Activated T-helper 1 cell treated with anti-CD3 and anti-CD28 coated beads, Interleukin-12 subunit alpha, Interleukin-12 subunit beta, Interleukin-2, Interleukin-4 antibody, amounts not matched to agents 30 ng/mL and 10 ng/mL and 1 ng/mL, durations not matched to agents 14 hours and 24 hours and 36 hours (primary cell): ENCODE measurements at places on chromosomes 5 and 9. TPM values are rescaled to one million over a fixed set of nuclear protein-coding genes. Genes with fewer than 3 reads are reported as not detected.

PCDHB15 gene
- not detected in 2 replicates for total RNA-seq

BRINP1 gene
- not detected in 2 replicates for total RNA-seq

DNA sequence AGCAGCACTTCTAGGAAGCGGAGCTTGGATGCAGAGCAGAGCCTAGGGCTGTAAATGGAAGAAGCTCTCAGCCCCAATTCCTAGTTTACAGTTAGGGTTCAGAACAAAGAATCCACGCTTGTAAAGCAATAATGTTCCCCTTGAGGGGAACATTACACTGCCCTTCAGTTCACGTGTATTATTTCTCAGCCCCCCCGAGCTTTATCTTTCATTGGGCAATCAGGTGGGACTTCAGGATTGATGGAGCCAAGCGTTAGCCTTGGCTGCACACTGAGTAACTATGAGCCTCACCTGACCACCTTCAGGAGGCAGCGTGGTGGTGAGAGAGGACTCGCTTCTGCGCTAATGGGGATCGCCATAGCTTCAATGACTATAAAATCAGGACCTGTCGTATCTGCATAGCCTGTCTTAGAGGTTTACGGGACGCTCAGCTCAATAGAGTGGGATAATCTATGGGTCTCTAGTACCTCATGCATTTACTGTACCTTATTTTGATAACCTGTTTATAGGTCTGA, 157.0 kb upstream of the RASEF start:
- DNase-seq = no peak

ALDH1A1 gene
- total RNA-seq = not detected in 2 replicates

- no peak for DNase-seq
Observed at GRCh38 chr5:15495026-15495425, 5.0 kb upstream of the FBXL7 start.

DNA sequence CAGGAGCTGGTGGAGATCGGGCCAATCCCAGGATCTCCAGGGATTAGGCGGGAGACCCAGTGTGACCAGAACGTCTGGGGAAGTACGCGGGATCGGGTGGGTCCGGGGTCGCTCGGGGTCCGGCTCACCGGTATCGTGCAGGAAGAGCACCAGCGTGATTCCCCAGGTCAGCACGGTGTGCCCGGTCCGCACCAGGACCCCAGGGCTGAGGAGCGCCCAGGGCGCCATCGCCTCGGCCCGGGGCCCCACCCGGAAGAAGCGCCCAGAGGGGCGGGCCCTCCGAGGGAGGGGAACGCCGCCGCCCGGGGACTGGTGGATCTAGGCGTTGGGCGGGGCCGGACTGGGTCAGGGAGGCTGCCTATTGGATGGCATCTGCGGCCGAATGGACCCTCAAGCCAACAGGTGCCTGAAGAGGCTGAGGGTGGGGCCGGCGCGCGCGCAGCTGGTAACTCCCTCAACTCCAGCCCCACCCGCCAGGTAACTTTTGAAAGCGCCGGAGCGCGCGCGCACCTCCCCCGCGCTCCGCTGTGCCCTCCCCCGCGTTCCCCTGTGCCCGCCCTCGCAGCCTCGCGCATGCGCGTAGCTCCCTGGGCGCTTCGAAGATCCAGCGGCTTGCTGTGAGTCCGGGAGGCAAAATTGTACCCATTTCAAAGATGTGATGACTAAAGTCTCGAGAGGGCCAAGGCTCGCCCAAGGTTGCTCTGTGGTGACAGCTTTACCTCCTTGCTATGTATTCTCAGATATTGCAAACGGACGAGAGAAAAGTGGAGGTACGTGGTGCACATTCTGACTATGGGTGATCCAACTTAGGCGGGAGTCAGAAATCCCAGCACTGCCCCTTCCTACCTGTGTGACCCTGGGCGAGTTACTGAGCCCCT, at the start of gene ZDHHC12:
TSS of gene ZDHHC12 (minus strand) at position 262 of the 878 bp plus-strand sequence. CDS start at position 228, 34 bp downstream.
- DNase-seq = peak; percentile 99

FOXD4L4 gene
- total RNA-seq = 0.10 and 0.23 TPM in 2 replicates

GABBR2 gene
- total RNA-seq = not detected in 2 replicates

DNA sequence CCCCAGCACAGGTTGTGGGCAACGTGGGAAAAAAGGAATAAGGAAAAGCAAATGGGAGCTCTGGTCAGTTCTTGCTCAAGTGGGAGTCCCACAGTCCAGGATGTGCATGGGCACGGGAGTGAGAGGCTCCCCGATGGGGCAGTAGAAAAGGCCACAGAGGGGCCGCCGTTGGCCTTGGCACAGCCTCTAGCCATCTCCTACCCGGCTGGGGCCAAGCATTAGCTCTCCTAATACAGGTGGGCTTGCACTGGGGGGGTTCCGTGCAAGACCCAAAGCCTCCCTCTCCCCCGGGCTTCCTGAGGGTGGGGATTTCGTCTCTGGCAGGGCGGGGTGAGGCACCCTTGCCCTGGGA, 212.2 kb upstream of the MVB12B start:
- no peak for DNase-seq

DNA sequence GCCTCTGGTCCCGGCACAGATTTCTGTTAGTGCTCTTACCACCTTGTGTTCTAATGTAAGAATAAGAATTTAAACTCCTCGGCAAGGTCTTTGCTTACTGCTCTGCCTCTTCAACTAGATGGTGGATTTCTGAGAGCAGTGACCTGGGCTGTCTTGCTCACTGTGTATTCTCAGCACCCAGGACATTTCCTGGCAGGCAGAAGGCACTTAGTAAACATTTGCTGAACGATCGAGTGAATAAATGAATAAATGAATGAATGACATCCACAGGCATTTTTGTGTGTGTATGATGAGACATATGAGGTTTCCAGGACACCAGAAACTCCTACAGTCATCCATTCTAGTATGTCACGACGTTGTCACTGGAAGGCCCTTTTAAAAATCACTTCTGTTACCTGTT, 143.2 kb downstream of the BOD1 start:
- no peak for DNase-seq

SLCO6A1 gene
- not detected in 2 replicates for total RNA-seq

- no peak for DNase-seq
Observed at GRCh38 chr5:6729386-6730310, 16.4 kb downstream of the TENT4A start.

GRCh38 chr5:155193483-155194107, 180.0 kb downstream of the KIF4B start:
- DNase-seq = no peak

GRCh38 chr5:134245692-134246091, 19.8 kb upstream of the PPP2CA start:
- no peak for DNase-seq

PCDHB16 gene
- not detected in 2 replicates for total RNA-seq

- no peak for DNase-seq
Observed at GRCh38 chr5:154771383-154771901, 16.3 kb downstream of the LARP1 start.

DNA sequence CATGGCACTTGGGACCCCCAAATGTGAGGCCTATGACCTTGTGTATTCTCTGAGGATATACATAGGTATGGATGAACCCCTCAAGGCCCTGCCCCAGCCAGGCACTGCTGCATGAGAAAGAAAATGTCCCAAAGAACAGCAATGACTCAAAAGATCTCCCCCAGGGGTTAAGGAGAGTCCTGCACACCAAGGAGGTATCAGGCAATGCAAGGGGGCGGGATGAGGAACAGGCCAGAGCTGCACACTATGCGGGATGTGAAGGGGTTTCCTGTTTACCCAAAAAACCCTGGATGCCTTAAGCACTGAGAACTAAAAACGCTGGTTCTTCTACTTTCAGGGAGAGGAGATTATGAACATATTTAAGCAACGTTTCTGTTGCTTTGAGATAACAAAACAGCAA, 3.4 kb downstream of the RAPGEF1 start:
- DNase-seq = no peak
